ENCODE measurements at places on chromosomes 12 and 14.

- DNase-seq: no peak
Measured at GRCh38 chr12:84329938-84330337, 582.7 kb downstream of the SLC6A15 start.

- DNase-seq: no peak
Measured at GRCh38 chr12:25151476-25151875, 43.5 kb downstream of the DNAI7 start.

- peak; percentile 27 for DNase-seq
Measured at GRCh38 chr12:89707703-89708564, 704 bp downstream of the ATP2B1 start.

DNA sequence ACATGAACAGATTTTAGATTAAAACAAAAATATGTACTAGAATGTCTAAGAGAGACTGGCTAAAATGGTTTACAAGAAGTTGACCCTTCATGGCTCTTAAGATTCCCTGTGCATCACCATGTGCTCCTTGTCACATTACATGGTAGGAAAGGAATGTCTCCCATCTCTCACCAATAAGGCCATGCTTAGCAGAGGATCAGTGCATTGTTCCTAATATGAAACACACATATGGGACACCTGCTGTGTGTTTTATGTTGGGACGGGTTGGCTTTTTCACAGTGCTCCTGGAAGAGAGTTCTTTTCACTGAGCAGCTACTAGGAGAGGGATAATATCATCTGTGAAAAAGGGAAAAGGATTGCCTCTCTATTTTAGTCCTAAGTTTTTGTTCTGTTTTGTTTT lies 9.6 kb downstream of the PFKM start:
- no peak for DNase-seq

DNA sequence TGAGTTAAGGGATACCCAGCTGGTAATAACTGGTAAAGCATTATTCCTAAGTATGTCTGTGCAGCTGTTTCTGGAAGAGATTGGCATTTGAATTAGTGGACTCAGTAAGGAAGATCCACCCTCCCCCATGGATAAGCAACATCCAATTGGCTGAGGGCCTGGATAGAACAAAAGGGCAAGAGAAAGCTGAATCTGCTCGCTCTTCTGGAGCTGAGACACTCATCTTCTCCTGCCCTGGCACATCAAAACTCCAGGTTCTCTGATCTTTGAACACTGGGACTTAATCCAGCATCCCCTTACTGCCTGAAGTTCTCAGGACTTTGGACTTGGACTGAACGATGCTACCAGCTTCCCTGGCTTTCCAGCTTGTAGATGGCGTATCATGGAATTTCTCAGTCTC lies 63.1 kb upstream of the CNOT2 start:
- no peak for DNase-seq

DNA sequence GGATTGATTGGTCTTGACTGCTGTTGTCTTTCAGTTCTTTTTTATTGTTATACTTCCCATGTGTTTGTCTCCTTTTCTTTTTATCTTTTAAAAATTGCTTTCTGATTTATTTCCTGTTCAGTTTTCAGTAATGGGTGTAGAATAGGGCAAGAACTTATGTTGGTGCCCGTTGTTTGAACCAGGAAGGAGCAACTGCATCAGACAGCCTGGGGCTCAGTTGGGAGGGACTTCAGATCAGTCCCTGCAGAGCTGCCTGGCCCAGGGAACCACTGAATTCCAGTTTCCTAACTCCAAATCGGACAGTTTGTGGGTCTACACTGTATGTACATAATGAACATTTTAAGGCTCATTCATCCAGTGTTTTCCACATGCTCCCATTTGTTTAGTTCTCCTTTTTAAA lies 64.9 kb downstream of the FBXO34 start:
- DNase-seq: no peak

GRCh38 chr12:1293901-1294300 lies 300.5 kb downstream of the FBXL14 start:
- no peak for DNase-seq

DNA sequence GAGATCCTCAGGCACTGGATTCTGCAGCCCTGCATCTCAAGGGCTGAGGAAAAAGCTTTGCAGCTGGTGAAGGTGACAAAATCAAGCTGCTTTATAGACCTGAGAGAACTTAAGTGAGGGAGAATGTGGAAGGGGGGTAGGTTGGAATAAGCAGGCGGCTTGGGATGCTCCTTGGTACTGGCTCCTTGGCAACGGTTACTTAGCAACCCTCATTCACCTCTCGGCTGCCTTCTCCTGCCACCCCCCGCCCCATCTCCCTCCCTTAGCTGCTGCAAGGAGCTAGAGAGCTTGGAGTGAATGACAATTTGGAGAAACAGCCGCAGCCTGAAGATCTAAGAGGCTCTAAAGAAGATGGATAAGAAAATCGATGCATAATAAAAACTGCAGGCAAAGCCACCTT lies 44.1 kb upstream of the CISTR start:
- DNase-seq: no peak

- DNase-seq: no peak
Measured at GRCh38 chr14:106622200-106622745, 1095.9 kb downstream of the TMEM121 start.

- DNase-seq: no peak
Measured at GRCh38 chr12:57889500-57889989, 43.0 kb upstream of the CTDSP2 start.

DNA sequence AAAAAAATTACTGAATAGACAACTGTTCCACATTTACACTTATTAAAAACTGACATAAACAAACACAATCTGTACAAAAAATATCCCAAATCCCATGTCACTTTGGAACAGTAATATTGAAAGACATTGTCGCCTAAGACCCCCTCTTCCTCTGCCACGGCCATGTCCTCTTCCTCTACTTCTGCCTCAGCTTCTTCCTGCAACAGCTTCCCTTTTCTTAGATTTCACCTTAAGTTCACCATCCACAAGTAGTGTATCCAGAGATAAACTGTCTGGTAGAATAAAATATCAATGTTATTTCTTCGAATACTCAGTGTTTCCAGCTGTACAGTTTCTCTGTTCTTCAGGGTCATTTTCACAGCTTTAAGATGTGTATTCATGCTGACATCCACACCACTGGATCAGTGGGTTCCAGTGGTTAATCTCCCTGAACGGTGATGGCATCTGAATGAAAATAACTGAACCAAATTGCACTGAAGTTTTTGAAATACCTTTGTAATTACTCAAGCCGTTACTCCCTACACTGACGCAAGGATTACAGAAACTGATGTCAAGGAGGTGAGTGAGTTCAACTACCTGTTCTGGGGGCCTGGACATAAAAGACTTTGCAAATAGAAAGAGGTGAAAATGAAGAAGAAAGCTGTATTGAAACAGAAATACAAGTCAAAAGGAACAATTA lies 208.5 kb downstream of the C12orf50 start:
- DNase-seq: no peak

DNA sequence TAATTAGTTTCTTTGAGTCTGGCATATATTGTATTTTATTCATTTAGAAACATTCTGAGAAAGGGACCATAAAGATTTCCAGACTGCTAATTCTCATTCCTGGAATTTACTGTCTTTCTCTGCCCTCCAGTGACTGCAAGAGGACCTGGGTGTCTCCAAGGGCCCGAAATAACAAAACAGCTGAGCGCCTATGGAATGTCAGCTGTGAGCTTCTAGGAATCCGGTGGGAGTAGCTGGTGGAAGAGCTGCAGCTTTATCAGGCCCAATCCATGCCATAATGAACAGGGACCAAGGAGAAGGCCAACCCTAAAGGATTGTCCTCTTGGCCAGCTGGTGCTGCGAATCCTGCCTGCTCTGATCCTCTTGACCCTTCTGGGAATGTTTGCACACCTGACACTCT lies 31.9 kb downstream of the RDH12 start:
- DNase-seq: no peak

GRCh38 chr12:94042321-94042720 lies 106.1 kb upstream of the PLXNC1 start:
- DNase-seq: no peak

GRCh38 chr12:15520083-15520482 lies 197.8 kb downstream of the PTPRO start:
- no peak for DNase-seq

DNA sequence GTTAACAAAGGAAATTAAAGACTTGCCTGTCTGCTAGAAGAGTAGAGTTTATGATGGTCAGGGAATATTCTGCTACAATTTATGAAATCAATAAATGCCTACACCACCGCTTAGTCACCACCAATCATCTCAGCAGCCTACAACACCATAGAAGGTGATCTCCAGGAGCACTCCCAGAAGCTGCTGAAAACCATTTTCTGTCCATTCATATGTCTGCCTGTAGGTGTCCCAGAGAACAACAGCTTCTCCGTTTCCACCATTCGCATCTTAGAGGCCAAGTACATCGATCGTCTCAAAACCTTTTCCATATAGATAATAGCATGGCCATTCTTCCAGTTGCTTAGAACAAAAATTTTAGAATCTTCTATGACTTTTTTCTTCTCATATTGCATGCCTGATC lies 303.4 kb downstream of the KCNC2 start:
- no peak for DNase-seq
